ENCODE measurements at places on chromosomes 11 and 22.

GRCh38 chr11:131373756-131374155 lies 3.3 kb downstream of the NTM start:
- DNase-seq = no peak

DNA sequence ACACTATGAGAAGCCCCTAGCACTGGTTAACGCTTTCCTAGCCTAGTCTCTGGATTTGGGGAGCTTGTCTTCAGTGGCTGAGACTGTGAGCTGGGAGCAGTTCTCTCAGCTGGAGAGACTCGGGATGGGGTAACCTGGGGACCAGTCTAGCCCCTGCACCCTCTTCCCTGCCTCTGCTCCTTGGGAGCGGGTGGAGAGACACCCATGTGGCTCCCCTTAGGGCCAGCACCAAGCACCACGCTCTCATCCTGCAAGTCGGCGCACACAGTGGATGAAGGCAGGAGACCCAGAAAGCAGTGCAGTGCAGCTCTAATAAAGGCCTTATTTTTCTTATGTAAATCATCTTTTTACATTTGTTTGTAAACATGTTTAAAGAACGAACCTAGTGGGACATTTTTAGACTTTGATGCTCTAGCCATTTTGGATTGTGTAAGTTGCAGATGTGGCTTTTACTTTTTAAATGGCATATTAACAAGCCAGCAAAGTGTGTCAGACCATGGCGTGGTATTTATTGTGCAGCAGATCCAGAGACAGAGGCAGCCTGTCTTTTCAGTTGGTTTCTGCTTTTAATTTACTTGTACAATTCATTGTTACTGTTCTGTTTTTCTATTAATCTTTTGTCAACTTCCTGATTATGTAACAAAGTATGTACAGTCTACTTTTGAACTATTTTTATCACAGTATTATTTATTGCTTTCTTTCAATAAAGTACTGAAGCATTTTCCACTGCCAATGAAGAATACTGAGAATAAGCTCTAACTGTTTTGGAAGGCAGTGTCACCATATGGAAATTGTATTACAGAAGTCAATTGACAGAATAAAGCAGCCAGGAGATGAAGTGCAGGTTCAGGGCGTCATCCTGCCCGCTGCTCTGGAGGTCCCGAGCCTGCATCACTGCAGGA lies 14.4 kb upstream of the CTTN start:
- DNase-seq = no peak

- DNase-seq = no peak
Observed at GRCh38 chr22:23127788-23128187, 14.0 kb downstream of the RSPH14 start.

GRCh38 chr11:12761029-12761428 lies 86.8 kb downstream of the TEAD1 start:
- DNase-seq = peak; percentile 16

DNA sequence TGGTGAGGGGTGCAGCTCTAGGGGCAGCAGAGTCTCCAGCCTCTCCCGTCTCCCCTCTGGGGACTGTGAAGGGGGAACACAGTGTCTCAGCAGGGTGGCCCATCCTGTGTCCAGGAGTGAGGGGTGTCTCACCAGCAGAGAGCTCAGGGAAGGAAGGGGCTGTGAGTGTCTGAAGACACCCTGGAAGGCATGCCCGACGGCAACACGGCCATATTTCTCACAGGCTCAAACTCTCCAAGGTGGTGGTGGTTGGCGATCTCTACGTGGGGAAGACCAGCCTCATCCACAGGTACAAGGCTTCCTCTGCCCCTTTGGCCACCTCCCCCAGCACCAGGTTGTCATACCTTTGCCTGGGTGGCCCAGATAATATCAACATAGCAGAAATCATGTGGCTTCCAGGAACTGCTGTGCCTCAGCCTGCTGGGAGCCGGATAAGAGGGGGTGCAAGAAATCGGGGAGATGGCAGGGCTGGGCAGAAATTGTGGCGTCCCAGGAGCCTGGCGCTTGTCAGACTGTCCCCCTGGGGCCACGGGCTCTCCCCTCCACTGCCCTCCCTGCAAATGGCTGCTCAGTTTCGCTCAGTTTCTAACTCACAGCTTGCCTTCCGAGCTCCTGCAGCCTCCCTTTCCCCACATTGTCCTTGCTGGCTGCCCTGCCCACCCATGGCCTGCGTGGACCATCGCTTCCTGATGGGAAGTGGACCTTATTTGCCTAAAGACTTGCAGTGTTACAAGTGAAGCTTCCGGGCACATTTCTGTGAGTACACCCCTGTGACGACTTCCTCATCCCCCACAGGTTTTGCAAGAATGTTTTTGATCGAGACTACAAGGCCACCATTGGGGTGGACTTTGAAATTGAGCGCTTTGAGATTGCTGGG lies 7.2 kb downstream of the RAB36 start:
- DNase-seq = no peak

GRCh38 chr22:28922540-28923244 lies 39.3 kb downstream of the ZNRF3 start:
- peak; percentile 20 for DNase-seq

GRCh38 chr11:33997584-33998251 lies 53.8 kb upstream of the CAPRIN1 start:
- peak; percentile 46 for DNase-seq

DNA sequence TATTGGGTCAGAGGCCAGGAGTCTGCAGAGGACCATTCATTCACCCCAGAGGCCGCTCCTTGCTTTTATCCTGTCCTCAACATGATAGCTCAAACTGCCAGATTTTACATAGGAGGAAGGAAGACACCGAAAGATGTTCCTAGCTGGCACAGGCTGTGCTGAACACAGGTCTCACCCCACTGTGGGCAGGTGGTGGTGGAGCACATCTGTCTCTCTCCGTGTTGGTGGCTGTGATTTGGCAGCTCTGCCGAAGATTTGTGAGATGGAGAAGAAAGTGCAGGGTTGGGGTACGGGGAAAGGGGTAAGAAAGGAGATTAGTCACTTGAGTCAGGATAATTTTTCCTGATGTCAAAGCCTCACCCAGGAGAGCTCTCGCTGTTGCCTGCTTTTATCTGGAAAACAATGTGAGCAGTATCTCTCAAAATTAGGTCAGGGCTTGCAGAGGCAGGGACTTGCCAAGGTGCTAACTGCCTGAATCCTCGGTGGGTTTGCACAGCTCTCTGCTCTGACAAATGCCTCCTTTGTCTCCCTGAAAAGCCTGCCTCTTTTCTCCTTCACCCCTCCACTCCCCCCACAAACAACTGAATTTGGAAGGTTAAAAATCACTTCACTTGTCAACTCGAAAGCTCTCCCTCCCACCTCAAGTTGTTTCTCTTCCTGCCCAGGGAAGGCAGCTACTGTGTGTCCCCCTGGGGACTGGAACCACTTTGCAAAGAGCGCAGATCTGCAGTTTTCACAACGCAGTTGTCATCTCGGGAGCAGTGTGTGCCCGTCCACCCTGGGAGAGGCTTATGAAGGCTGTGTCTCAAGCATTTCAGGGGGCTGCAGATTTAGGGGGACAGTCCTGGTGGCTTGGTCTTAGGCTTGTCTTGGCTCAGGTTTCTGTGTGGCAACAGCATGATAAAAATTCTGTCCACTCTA lies 299.7 kb downstream of the ST3GAL4 start:
- DNase-seq = no peak

DNA sequence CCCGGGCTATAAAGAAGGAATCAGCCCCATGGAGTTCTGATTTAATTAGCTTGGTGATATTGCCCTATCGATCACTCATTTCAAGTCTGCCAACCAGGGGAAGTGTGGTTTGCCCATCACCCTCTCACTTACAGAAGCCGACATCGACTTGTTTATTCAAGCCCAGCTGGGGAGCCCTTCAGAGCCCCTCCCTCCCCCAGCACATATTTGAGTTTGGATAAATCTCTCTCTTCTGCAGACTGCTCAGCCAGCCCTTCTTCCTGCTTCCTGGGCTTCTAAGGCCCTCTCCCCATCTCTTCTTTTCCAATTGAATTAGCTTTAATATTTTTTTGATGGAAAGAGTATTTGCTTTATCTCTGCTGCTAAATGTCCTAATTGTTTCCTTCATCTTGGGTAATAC lies 299.0 kb downstream of the MIAT start:
- DNase-seq = no peak

- DNase-seq = peak; percentile 79
Observed at GRCh38 chr11:6362873-6363678, 27.2 kb upstream of the SMPD1 start.

- no peak for DNase-seq
Observed at GRCh38 chr11:61198361-61198760, 5.0 kb upstream of the PGA3 start.

GRCh38 chr11:123526918-123527317 lies 96.8 kb downstream of the GRAMD1B start:
- DNase-seq = no peak

- no peak for DNase-seq
Observed at GRCh38 chr22:44944883-44945601, 64.8 kb downstream of the PHF21B start.

GRCh38 chr22:43570531-43571165 lies 158.8 kb downstream of the MPPED1 start:
- no peak for DNase-seq

DNA sequence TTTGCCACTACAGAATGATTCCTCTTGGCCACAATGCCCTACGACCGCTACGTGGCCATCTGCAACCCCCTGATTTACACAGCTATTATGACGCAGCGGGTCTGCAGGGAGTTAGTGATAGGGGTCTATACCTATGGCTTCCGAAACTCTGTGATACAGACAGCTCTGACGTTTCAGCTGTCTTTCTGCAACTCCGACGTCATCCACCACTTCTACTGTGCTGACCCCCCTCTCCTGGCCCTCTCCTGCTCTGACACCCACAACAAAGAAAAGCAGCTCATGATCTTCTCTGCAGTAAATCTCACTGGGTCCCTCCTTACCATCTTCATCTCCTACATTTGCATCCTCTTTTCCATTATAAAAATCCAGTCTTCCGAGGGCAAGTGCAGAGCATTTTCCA lies 52.3 kb upstream of the OR5P2 start:
- no peak for DNase-seq

DNA sequence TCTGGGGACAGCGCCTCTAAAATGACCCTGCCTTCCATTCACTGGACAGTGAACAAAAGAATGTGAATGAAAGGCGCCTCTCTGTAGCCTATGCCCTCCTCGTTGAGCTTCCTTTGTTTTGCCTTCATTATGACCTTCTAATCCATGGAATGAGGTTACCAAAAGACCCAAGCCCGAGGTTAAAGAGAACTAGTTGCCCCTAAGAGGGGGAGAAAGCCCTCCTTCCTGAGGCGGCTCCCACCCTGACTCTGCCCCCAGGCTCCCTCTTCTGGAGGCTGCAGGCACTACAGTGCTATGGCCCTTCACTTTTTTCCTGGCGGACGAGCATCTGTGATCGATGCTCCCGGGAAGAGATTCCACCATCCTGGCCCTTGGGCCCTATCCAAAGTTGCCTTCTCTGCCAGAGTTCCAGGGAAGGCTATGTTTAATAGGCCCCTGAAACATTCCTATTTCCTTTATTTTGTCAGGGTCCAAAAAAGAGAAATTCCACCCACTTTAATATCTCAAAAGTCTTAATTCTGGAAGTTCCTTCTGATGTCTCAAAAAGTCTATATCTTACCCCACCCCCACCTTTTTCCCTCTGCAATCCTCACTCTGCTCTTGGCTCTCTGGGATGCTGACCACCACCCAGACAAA lies 147.3 kb downstream of the FEZ1 start:
- peak; percentile 83 for DNase-seq

GRCh38 chr11:12569499-12570425 lies 104.5 kb upstream of the TEAD1 start:
- no peak for DNase-seq

GRCh38 chr11:72741849-72742512 lies 10.2 kb downstream of the ARAP1 start:
- no peak for DNase-seq

- peak; percentile 93 for DNase-seq
Observed at GRCh38 chr22:31579835-31580242, 82.2 kb downstream of the PISD start.

DNA sequence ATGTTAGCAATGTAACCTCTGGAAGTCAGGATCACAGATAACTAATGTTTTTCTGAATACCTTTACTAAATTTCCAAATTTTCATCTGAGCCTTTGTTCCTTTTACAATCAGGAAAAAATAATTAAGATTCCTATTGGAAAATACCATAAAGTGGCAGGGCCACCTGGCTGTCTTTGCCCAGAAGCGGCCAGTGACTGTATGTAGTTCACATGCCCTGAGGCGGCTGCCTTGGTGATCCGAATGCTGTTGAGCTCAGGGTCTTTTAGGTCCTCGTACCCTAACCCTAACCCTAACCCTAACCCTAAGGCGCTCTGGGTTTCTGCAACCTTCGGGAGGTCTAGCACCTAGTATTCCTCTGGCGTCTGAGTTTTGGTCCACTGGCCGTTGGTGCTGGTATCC lies 8.5 kb upstream of the ARFGAP3 start:
- no peak for DNase-seq

GRCh38 chr11:83540112-83540675 lies 254.0 kb upstream of the CCDC90B start:
- DNase-seq = no peak

- no peak for DNase-seq
Observed at GRCh38 chr11:121099885-121100284, 1.2 kb upstream of the TECTA start.

DNA sequence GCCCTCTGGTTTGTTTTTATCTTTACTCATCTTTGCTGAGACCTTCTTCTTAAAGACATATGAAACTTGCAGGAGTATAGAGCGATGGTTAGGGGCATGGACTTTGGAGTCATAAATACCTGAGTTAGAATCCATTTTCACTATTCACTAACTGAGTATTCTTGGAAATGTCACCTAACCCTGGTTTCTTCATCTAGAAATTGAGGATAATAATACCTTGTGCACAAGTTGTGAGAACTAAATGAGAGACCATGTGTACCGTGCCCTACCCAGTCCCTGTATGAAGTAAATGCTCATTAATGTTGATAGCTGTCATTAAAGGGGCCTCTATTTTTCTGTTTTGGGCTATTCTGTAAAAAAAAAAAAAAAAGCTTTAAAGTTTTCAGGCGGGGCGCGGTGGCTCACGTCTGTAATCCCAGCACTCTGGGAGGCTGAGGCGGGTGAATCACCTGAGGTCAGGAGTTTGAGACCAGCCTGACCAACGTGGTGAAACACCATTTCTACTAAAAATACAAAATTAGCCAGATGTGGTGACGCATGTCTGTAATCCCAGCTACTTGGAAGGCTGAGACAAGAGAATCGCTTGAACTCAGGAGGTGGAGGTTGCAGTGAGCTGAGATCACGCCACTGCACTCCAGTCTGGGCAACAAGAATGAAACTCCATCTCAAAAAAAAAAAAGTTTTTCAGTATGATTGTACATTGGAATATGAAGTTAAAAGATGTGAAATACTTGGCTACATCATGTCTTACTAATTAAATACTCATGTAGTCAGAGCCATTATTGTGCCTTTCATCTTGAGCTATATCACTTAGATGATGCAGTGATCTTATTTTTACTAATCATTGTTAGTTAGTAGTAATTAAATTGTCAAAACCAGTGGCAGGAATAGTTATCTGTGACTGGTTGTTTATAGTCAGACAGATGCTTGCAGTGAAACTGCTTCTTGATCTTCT lies 95.0 kb downstream of the AMOTL1 start:
- no peak for DNase-seq

DNA sequence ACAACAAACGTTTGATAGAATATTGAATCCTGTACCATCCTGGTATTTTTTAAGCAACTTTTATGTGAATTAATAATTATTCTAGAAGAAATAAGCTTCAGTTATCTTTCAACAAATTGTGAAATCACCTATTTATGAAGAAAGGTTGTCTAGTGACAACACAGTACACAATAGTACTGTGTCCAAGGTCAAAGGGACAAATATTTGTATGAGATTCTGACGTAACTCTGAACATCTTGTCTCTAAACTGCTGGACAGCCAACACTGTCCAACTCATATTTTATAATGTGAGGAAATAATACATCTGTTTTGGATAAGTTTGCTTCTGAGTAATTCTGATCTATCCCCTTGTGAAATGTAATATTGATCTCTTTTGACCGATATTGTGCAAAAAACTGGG lies 18.9 kb downstream of the CASP5 start:
- no peak for DNase-seq

Measured in T47D (cell line).